ENCODE measurements at places on chromosomes 4 and X.

GRCh38 chr4:121344098-121344497 lies 36.7 kb downstream of the QRFPR start:
- no peak overlapping the region for H3K27ac ChIP-seq
- no peak for DNase-seq
- H3K4me1 ChIP-seq: no peaks in the 10 kb centered on the region
- no peaks in the 10 kb centered on the region for H3K36me3 ChIP-seq
- H3K27me3 ChIP-seq: no peaks in the 10 kb centered on the region

DNA sequence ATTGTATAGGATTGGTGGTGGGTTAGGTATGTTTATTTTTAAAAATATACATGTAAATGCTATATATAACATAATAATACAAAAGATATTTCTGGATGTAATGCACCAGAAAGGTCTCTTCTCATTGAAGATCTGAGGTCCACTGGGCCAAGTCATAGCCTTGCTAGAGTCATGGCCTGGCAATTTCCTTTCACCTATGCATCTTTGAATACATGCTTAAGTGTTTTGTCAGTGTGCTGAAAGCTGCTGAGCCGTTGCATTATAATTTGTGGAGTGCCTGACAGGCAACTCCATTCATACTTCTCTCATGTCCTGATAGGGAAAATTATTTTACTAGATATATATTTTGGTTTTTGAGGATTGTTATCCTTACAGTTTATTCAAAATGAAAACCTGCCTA lies 410.2 kb upstream of the CT83 start:
- H3K4me3 ChIP-seq: no peak overlapping the region
- no peaks in the 10 kb centered on the region for H3K36me3 ChIP-seq
- no peak overlapping the region for H3K27ac ChIP-seq
- no peak for DNase-seq
- H3K4me1 ChIP-seq: no peaks in the 10 kb centered on the region

DNA sequence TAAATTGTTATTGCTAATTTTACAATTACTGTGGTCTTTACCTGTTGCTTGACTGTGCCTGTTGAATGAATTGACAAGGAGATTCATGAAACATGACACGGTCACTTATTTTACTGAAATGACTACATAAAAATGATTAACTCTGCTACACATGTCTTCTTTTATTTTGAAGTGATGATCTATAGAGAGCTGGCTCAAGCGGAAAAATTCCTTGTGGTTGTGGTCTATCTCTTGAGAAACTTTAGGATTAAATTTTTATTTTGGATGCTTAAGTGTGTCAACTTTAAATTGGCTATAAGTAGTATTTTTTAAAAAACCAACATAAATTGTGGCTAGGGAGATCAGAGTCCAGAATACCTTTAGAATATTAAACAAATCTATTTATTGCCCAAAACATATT lies 131.8 kb upstream of the PITX2 start:
- DNase-seq: no peak
- H3K4me3 ChIP-seq: no peak overlapping the region
- no peak overlapping the region for H3K27ac ChIP-seq
- no peaks in the 10 kb centered on the region for H3K36me3 ChIP-seq
- H3K27me3 ChIP-seq: no peaks in the 10 kb centered on the region
- no peaks in the 10 kb centered on the region for H3K4me1 ChIP-seq

DNA sequence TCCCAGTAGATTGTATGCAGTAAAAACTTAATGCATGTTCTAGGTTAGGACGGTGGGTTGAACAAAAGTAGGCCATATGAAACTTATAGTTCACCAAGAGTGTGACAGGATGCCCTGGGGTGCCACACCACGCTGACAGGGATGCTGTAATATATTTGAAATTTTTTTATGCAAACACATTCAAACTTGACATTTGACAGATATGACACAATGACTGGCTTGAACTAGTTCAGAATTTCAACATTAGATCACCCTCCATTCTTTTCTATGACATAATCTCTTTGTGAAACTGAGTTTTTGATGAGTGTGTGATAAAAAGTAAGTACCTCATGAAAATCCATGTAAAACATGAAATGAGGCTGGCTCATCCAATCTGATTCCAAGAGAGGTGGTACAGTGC lies 198.4 kb downstream of the PALLD start:
- no peaks in the 10 kb centered on the region for H3K36me3 ChIP-seq
- no peak for DNase-seq
- no peaks in the 10 kb centered on the region for H3K27me3 ChIP-seq
- peaks cover 8% of the 10 kb centered on the region for H3K4me1 ChIP-seq
- H3K4me3 ChIP-seq: no peak overlapping the region

- no peak overlapping the region for H3K4me3 ChIP-seq
- H3K27ac ChIP-seq: no peak overlapping the region
- H3K4me1 ChIP-seq: no peaks in the 10 kb centered on the region
- H3K36me3 ChIP-seq: no peaks in the 10 kb centered on the region
- H3K27me3 ChIP-seq: no peaks in the 10 kb centered on the region
These were observed 269.8 kb downstream of the FSTL5 start for GRCh38 chr4:161894014-161894413.

- DNase-seq: no peak
- H3K4me1 ChIP-seq: no peaks in the 10 kb centered on the region
- H3K27ac ChIP-seq: no peak overlapping the region
- no peaks in the 10 kb centered on the region for H3K36me3 ChIP-seq
- H3K27me3 ChIP-seq: no peaks in the 10 kb centered on the region
- H3K4me3 ChIP-seq: no peak overlapping the region
These were observed 379.7 kb upstream of the FAT1 start for GRCh38 chr4:187103351-187103750.

DNA sequence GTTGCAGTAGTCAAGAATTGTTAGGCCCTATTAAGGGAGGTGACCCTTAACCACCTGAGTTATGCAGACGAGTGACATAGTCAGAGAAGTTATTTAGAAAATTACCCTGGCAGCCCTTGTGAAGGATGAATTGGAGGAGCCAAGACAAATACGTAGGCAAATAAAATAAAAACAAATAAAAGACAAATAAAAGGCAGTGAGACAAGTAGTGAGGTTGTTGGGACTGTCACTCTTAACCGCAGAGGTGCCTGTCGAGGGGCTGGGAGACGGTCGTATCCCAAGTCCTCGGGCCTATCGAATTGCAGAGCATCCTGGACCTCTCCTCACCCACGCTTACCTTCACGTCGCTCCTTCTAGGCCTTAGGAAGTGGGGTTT lies 58.0 kb upstream of the ZC4H2 start:
- H3K27me3 ChIP-seq: no peaks in the 10 kb centered on the region
- no peaks in the 10 kb centered on the region for H3K36me3 ChIP-seq
- H3K4me3 ChIP-seq: peak overlapping the region; percentile 68
- no peak for DNase-seq

DNA sequence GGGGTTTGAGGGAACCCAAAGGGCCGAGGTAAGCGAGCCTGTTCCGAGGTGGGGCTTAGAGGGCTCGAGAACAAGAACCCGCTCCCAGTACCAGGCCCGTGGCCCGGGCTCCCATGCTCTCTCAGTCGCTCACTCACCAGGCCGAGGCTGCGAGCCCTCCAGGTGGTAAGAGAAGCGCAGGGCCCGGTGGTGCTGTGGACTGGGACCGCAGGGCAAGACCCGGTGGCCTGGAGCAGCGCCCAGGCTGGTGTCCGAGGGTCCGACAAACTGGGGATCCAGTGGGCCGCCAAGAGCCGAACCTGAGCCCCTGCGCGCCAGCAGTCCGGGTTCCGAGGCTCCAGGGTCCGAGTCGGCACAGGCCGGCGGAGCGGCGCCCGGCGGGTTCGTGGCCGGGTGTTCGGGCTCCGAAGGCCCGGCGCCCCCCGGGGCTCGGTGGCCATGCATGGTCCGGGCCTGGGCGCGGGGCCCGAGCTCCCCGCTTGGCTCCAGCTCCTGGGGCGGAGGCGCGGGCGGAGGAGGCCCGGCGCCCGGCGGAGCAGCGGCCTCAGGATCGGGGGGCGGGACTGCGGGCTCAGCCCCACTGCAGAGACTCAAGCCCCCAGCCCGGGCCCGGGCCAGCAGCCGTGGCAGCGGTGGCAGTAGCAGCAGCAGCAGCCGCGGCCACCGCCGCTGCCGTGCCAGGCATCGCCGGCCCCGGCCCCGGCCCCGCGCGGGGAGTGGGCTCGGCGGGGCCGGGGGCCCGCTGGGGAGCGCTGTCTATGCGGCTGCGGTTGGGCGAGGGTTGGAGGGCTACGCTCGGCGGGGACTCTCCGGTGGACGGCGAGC lies 833 bp downstream of the FGD1 start:
- no peaks in the 10 kb centered on the region for H3K4me1 ChIP-seq
- no peaks in the 10 kb centered on the region for H3K36me3 ChIP-seq
- H3K27me3 ChIP-seq: no peaks in the 10 kb centered on the region
- H3K27ac ChIP-seq: peak overlapping the region; percentile 88

DNA sequence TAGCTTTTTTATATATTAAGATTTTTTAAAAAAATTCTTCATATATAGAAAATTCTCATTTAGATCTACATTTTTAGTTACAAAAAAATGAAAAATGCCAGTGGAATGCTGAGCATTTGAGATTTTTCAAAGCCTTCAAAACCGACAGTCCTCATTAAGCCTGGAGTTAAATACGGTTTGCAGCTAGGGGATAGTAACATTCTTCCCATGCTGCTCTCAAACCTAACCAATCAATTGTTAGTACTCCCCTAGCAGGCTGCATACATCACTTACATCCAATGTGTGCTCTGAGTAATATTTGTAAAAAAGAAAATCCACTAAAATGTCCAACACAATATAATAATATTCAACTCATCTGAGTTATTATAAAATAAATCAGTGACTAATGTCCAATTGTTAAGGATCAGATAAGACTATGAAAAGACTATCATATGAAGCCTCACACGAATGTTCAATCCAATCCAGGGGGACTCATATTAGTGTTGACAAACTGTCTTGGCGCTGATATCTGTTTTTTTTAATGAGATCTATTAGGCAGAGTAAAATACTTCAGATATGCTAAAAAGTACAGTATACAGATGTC lies 227.6 kb upstream of the MAB21L2 start:
- H3K4me1 ChIP-seq: no peaks in the 10 kb centered on the region
- DNase-seq: no peak
- H3K4me3 ChIP-seq: no peak overlapping the region
- H3K27me3 ChIP-seq: no peaks in the 10 kb centered on the region
- no peak overlapping the region for H3K27ac ChIP-seq
- no peaks in the 10 kb centered on the region for H3K36me3 ChIP-seq

GRCh38 chrX:13734278-13735172 lies at the start of the genes OFD1 and TRAPPC2:
TSS of gene OFD1 (plus strand) at chrX:13734748. CDS start at chrX:13735072, 324 bp downstream.
TSS of gene TRAPPC2 (minus strand) at chrX:13734620. CDS start at chrX:13719963, 14,657 bp downstream.
- no peaks in the 10 kb centered on the region for H3K4me1 ChIP-seq
- no peaks in the 10 kb centered on the region for H3K36me3 ChIP-seq
- peak; percentile 95 for DNase-seq
- H3K4me3 ChIP-seq: peak within 1 kb of the TSS; percentile 61
- peak within 1 kb of the TSS; percentile 87 for H3K27ac ChIP-seq

- H3K36me3 ChIP-seq: no peaks in the 10 kb centered on the region
- no peak for DNase-seq
- H3K27ac ChIP-seq: no peak overlapping the region
- no peaks in the 10 kb centered on the region for H3K4me1 ChIP-seq
- H3K4me3 ChIP-seq: no peak overlapping the region
These were observed 23.7 kb downstream of the TBL1X start for GRCh38 chrX:9488586-9488985.

- no peak for DNase-seq
- H3K36me3 ChIP-seq: no peaks in the 10 kb centered on the region
- no peak overlapping the region for H3K4me3 ChIP-seq
- H3K27ac ChIP-seq: no peak overlapping the region
- H3K27me3 ChIP-seq: no peaks in the 10 kb centered on the region
These were observed 6.0 kb downstream of the FBXW7 start for GRCh38 chr4:152529880-152530279.

DNA sequence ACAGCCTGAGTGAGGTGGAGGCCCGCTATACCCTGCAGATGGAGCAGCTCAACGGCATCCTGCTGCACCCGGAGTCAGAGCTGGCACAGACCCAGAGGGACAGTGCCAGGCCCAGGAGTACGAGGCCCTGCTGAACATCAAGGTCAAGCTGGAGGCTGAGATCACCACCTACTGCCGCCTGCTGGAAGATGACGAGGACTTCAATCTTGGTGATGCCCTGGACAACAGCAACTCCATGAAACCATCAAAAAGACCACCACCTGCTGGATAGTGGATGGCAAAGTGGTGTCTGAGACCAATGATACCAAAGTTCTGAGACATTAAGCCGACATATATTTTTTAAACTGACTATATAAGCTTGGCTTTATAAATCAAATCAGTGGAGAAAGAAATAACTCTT lies 73.3 kb upstream of the HHIP start:
- DNase-seq: no peak
- no peaks in the 10 kb centered on the region for H3K4me1 ChIP-seq
- no peak overlapping the region for H3K27ac ChIP-seq

- DNase-seq: no peak
- H3K27ac ChIP-seq: no peak overlapping the region
- H3K27me3 ChIP-seq: no peaks in the 10 kb centered on the region
- H3K36me3 ChIP-seq: no peaks in the 10 kb centered on the region
- H3K4me1 ChIP-seq: no peaks in the 10 kb centered on the region
- H3K4me3 ChIP-seq: no peak overlapping the region
These were observed 22.8 kb upstream of the PDE6B start for GRCh38 chr4:602559-602942.

DNA sequence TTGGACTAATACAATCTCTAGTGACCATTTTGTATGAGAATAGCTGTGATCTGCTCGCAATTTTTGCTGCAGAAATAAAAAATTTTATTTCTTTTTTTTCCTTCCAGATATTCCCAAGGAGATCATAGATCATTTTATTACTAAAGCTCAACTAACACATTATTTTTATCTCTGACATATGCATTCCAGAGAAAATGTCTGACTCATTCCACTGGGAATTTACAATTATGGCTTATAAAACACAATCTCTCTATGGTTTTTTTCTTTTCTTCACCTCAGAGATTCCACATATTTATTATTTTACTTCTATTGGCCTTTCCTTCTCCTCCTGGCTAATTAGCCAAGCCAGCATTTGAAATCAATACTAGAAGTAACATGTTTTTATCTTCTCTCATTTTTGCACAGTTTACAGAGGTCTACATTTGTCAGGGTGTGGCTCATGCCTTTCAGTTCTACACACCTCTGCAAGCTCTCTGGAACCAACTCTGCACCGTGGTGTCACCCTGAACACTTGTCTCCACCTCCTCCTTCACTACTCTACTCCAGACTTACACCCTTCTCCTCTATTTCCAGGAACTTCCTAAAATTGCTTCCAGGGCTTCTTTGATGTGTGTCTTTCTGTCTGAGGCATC lies 59.8 kb upstream of the GPM6A start:
- H3K36me3 ChIP-seq: no peaks in the 10 kb centered on the region
- no peaks in the 10 kb centered on the region for H3K27me3 ChIP-seq
- H3K4me3 ChIP-seq: no peak overlapping the region
- DNase-seq: no peak
- no peaks in the 10 kb centered on the region for H3K4me1 ChIP-seq

All from uterus (tissue), 4 donors.